ENCODE measurements at places on chromosomes 5 and 9.

DNA sequence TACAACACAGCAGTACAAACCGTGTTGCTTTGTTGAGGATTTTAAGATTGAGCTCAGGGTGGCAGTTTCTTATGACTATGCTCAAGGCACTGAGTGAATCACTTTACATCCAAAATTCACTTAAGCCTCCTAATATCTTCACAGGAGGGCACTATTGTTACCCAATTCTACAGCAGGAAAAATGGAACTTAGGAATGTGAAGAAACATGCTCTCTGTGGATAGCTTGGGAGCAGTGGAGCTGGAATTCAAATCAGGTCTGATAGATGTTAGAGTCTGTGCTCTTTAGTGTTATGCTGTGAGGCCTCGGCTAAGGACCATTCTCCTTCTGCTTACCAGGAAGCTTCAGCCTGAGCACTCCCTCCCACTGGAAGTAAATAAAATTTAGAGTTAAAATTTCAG, 18.7 kb upstream of the HMHB1 start:
- no peak for DNase-seq

DNA sequence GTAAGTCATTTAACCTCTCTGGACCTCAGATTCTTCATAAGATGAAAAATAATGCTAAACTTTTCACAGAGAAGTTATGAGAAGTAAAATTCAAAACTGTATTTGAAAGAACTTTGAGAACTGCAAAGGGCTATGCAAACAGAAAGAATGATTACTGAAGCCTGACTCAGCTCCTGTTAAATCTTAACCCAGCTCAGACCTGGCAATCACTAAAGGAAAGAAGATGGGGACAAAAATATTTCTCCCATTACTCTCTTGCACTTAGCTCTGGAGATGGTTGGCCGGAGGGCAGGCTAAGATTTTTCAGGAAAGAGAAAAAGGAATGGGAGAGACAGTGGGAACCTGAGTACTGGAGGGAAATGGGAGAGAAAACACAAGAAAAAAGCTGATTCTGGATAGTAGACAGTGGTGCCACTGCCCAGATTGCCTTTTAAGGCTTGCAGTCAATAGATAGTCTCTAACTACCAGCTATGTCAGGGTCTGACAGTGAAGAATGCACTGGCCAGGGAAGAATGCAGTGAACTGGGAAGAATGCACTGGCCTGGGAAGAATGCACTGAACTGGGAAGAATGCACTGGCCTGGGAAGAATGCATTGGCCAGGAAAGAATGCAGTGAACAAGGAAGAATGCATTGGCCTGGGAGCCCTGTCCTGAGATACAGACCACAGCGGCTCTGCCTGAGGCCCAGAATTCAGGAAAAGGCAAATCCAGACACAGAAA, 25.2 kb upstream of the CEMIP2 start:
- no peak for DNase-seq

DNA sequence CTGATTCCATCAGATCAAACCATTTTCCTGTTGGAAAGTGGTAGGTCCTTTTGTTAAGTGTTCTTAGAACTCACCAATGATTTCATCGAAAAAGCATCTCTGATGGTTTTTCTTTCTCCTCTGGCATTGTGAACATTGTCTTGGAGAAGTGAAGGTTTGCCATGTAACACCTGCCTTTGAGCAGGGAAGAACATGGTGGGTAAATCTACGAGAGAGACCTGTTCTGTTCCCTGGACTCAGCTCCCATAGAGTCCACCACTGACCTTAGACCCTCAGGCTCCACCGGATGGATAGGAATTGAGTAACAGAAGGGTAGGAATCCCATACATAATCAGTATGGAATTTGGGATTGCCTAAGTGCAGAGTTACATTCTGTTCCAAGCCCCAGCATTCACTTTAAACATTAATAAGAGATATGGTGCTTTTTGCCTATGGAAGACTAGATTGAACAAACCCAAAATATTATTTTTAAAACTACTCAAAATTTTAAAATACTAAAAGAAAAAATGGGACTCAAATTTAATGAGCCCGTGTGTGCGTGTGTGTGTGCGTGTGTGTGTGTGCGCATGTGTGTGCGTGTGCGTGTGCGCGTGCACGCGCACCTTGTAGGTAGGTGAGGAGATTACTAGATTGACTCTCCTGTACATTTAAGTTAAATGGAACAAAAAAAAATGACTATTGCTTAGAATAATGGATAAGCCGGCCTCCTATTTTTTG, 92.0 kb downstream of the C9orf152 start:
- no peak for DNase-seq

GRCh38 chr5:91048073-91048472, 335.0 kb downstream of the ARRDC3 start:
- no peak for DNase-seq

DNA sequence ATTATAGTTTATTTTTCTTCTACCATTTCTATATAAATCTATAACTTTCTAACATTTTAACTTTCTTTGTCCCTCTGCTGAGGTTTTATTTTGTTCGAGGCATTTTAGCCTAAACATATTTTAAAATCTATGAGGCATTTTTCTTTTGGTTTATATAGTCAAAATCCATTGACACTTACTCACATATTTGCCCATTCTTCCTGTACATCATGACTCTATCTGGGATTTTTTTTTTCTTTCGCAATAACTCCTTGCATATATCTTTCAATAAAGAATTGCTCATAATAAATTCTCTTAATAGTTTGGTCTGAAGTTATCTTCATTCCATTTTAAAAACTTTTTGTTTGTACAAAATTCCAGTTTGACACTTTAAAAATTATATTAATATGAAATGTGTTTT, 632.3 kb downstream of the TLE4 start:
- no peak for DNase-seq

- no peak for DNase-seq
Observed at GRCh38 chr5:72372923-72373322, 52.8 kb downstream of the PTCD2 start.

DNA sequence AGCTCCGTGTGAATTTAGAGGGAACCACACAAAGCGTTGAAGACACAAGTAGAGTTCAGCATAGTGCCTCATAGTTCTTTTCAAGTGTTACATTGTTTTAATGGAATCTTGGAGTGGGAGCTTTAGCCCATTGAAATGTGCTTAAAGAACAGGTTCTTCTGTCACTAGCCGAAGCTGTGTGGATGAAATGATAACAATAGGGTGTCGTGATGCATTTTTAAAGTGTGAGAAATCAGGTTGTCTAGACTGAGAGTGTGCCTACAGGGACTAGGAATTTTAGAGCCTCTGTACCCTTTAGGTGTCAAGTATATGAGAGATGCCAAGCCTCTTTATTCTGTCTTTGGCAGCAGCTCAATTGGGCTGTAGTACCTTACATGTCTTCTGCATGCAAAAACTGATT, 83.0 kb downstream of the NDUFS4 start:
- DNase-seq = no peak

DNA sequence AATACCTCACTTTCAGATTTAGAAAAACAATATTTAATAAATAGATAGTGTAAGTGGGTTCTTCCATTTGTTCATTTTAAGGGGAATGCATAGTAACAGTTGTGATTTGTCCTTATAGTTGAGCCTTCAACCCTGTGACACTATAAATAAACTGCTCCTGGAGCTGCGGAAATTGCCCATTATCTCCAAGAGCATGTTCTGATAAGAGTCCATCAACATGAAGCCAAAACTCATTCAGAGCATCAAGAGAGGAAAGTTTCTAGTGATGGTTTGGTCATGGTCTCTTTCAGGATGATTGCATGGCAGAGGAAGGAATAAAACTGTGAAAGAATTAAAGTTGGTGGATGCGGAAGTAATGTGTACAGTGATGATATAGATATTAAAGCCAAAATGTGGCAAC, 772.1 kb upstream of the DMAC1 start:
- DNase-seq = no peak

GRCh38 chr9:27655441-27655840, 82.2 kb upstream of the C9orf72 start:
- DNase-seq = no peak

GRCh38 chr9:21576331-21577189, 94.4 kb upstream of the IFNE start:
- DNase-seq = no peak

- no peak for DNase-seq
Observed at GRCh38 chr5:159545156-159545555, 214.9 kb upstream of the IL12B start.

- DNase-seq = no peak
Observed at GRCh38 chr9:30575691-30576090, 1808.8 kb upstream of the ACO1 start.

GRCh38 chr9:36485647-36486328, 85.7 kb upstream of the RNF38 start:
- DNase-seq = no peak

- DNase-seq = no peak
Observed at GRCh38 chr5:43357067-43357466, 43.9 kb upstream of the HMGCS1 start.

- no peak for DNase-seq
Observed at GRCh38 chr9:35956651-35957050, 1.3 kb downstream of the OR2S2 start.

- no peak for DNase-seq
Observed at GRCh38 chr9:86652736-86653135, 294.6 kb downstream of the GAS1 start.

DNA sequence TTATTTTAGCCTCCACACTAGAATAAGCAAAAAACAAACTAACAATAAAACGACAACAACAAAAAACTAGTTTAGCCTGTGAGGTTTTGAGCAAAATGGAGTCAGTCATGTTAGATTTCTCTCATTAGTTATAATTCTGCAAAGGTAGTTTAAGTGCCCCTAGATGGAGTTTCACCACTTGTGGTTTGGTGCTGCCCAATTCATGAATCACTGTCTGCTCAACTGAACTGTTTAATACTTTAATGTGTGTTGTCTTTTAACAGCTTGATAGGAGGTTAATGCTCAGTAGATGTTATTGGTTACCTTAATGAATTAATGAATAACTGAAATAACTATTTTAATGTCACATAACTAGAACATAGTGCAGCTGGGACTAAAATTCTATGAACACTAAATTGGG, 3.5 kb upstream of the PLAA start:
- DNase-seq = no peak

- DNase-seq = no peak
Observed at GRCh38 chr9:130118841-130119518, 53.2 kb upstream of the NCS1 start.

DNA sequence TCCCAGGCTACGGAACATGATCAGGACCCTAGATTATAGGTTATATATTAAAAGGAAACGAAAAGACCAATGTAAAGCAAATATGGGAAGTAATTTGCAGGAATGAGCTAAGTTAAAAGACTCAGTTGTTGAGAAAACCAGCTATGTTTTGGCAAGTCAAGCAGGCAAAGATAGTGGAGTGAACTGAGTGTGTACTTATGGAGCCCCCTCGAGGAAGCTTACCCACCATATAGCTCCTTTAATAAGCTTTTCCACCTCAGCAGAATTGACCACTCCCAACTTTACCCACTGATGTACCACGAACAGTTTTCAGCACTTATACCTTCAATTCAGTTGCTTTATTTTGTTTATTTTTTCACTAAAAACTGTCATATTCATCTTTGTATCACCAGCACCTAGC, 57.3 kb upstream of the PJA2 start:
- no peak for DNase-seq

DNA sequence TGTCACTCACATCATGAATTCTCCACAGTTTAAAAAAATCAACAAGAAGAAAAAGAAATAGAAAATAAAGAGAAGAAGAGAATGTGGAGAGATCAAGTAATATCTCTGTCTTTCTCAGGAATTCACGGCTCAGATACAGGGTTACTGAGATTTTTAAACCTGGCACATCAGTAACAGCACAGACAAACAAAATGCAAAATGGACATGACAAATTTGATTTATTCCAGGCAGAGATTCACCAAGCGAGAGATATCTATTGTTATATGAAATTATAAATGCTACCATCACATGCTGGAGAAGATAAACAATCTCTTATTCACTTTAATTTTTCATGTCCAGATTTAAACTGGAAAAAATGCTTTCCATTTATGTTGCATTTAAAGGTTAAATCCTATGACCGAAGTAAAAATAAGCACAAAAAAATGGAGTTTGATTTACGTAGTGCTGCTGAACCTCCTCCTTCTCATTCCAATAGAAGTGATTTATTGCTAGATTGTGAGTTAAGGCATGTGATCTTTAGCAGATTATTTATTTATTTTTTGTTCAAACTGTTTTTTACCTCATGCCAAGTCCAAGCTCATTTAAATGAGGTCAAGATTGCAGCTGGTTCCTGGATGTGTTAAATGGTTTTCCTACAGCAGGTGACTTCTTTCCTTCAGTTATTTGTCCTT, 926.4 kb downstream of the MAT2B start:
- no peak for DNase-seq

- DNase-seq = no peak
Observed at GRCh38 chr5:10306806-10307205, 896 bp downstream of the CMBL start.

DNA sequence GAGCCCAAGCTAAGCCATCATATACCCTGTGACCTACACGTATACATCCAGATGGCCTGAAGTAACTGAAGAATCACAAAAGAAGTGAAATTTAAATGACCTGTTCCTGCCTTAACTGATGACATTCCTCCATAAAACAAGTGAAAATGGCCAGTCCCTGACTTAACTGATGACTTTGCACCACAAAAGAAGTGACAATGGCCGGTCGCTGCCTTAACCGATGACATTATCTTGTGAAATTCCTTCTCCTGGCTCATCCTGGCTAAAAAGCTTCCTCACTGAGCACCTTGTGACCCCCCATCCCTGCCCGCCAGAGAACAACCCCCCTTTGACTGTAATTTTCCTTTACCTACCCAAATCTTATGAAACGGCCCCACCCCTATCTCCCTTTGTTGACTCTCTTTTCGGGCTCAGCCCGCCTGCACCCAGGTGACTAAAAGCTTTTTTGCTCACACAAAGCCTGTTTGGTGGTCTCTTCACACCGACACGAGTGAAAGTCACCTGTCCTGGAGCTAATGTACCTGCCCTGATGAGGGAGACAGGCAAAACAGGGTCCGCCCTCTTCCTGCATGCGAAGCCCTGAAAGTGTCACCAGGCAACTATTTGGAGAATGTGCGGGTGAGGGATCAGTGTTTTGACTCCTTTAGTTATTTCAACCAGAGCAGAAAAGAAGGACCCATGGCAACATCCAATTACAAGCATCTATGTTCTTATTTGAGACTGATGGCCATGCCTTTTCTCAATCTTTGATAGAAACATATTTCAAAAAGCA, 266.1 kb downstream of the SMARCA2 start:
- no peak for DNase-seq

GRCh38 chr5:42377496-42377895, 45.7 kb upstream of the GHR start:
- DNase-seq = no peak

GRCh38 chr5:32574540-32575175, 10.7 kb upstream of the SUB1 start:
- no peak for DNase-seq

DNA sequence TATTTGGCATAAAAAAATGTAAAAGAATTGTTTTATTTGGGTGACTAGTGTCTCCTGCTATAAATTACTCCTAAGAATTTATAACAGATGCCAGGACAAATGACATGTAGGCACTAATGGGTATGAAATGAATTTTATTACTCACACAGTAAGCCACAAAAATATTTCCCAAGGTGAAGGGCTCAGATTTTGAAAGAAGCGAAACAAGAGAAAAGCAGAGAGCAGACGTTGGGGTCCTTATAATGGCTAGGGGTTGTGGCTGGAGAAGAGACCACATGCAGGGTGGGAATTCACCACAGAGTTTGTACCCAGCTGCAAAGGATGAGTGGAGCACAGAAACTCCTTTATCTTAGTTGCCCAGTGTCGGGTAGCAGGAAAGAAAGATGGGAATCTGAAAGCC, 45.0 kb upstream of the PRR16 start:
- no peak for DNase-seq

- DNase-seq = no peak
Observed at GRCh38 chr9:123616707-123617106, 260.7 kb downstream of the CRB2 start.

GRCh38 chr9:107474124-107474523, 15.4 kb downstream of the KLF4 start:
- DNase-seq = no peak
